PC-3 (cell line): ENCODE measurements at places on chromosomes 3 and 15. TPM values are rescaled to one million over a fixed set of nuclear protein-coding genes. Genes with fewer than 3 reads are reported as not detected.

DNA sequence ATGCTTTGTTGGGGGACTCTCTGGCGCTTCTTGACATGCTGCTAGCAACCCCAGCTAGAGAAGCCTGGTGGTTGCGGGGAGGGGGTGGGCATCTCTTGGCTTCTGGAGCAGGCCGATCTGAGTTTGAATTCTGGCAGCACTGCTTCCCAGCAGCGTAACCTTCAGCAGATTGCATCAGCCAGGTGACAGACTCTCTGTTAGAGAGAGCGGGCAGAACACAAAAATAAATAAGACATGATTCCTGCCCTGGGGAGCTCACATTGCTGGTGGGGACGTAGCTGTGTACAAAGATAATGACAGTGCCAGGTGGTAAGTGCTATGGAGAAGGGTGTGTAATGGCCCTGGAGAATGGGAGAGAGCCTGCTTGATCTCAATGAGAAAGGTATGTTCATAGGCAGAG lies 87.4 kb downstream of the THSD4 start:
- H3K27ac ChIP-seq = no peak overlapping the region
- H3K36me3 ChIP-seq = peaks cover 5% of the 10 kb centered on the region
- no peak overlapping the region for H3K4me3 ChIP-seq
- no peak for DNase-seq
- no peaks in the 10 kb centered on the region for H3K27me3 ChIP-seq

The ZKSCAN7 gene
- total RNA-seq = not detected in 2 replicates

The GOLGA6L9 gene
- 5.6 and 8.1 TPM in 2 replicates for total RNA-seq

DNA sequence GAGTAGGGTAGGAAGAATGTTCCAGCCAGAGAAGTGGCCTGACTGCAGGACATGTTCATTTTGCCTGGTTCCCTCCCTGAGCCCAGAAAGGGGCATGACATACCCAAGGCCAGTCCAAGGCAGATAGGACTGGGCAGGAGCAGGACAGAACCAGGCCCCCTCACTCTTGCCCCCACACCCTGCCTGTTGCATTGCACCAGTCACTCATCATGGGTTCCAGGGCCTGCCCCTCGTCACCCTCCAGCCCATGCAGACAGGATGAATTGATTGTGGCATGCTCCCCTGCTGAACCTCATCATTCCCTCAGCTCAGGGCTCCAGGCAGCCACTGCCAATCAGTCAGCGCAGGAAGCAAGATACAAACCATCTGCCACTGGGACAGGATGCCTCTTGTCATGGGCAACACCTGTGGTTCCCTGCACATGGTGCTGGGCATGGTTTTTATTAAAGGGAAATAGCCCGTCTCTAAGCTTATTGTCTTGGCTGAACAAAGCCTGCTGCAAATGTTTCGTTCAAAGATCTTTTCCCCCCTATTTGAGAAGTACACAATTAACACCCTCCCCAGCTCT lies 48.9 kb downstream of the RASGRF1 start:
- no peak for DNase-seq
- H3K27ac ChIP-seq = no peak overlapping the region
- no peaks in the 10 kb centered on the region for H3K4me1 ChIP-seq
- no peaks in the 10 kb centered on the region; the same call in 1 of the 2 replicates for H3K27me3 ChIP-seq
- no peaks in the 10 kb centered on the region for H3K36me3 ChIP-seq

- no peak for DNase-seq
- H3K36me3 ChIP-seq = peaks cover 20% of the 10 kb centered on the region
- H3K27me3 ChIP-seq = no peaks in the 10 kb centered on the region
- peaks cover 9% of the 10 kb centered on the region for H3K4me1 ChIP-seq
- H3K27ac ChIP-seq = no peak overlapping the region
Observed at GRCh38 chr3:33380653-33381052, 59.6 kb downstream of the UBP1 start.

DNA sequence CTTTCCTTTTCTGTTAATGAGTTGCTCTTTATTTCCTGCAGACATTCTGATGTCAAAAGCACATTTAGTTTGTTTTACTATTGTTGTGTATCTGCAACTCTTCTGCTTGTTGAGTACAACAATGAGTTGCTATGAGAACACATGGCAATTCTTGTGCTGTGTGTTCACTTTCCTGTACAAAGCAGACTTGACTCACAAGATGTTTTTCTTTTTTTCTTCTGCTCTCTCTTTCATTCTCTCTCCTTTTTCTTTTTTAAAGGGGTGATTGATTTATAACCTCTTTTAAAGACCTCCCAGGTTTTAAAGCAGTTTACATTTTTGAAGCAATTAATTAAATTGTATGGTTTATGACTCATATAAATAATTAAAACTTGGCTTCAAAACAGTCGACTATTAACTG lies 31.6 kb upstream of the ABHD10 start:
- H3K4me1 ChIP-seq = peaks cover 15% of the 10 kb centered on the region
- H3K27ac ChIP-seq = no peak overlapping the region
- H3K36me3 ChIP-seq = peaks cover 61% of the 10 kb centered on the region
- no peaks in the 10 kb centered on the region for H3K27me3 ChIP-seq

The LEKR1 gene
- total RNA-seq = 0.15 and 0.98 TPM in 2 replicates

DNA sequence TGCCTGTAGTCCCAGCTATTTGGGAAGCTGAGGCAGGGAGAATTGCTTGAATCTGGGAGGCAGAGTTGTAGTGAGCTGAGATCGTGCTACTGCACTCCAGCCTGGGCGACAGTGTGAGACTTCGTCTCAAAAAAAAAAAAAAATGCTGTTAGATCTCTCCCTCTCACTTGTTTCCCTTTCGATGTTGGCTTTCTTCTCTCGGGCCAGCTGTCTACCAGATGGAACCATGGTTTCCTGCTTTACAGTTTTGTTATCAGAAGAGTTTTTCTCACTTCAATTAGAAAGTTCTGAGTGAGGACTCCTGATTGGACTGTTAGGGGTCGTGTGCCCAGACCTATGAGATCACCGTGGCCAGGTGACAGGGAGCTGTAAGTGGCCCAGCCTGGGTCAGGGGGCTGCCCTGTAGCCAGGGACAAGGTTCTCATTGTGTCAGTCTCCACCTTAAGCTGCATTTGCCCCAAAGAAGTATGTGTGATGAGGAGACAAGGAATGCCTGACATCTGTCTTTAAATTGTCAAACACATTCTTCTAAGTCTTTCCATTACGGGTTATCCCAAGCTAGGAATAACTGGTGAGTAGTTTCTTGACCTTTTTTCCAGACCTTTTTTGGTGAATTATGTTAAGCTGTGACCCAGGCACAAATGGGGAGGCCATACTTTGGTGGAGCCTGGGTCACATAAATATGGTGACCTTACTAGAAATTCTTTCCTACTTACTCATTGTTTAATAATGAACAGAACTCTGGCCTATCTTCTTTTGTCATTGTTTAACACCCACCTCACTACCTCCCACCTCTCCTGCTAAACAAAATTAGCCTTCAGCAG lies 25.2 kb downstream of the SNAPC5 start:
- peaks cover 5% of the 10 kb centered on the region; the same call in 1 of the 2 replicates for H3K36me3 ChIP-seq
- no peaks in the 10 kb centered on the region for H3K27me3 ChIP-seq
- no peak for DNase-seq
- H3K4me3 ChIP-seq = no peak overlapping the region
- H3K27ac ChIP-seq = no peak overlapping the region

The HEXA gene
- total RNA-seq = 0.29 TPM in 1 of 2 replicates, not detected in the other

DNA sequence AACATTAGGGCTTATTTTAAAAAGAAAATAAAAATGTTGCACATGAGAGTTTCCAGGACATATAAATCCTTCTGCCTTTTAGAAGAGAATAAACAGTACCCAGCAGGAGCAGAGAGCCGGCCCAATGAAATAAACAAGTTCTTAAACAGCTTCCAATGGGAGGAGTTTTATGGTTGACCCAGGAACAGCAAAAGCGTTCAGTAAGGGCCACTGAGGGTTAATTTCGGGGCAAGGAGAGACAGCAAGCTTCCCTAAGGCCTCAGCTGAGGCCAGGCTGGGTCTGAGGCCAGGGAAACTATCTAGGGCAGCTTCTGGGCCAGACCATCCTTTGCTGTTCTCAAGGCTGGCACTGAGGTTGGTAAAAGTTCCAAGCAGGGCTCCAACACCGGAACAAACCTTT lies 3.4 kb downstream of the PDZRN3 start:
- no peak for DNase-seq
- no peaks in the 10 kb centered on the region for H3K36me3 ChIP-seq
- H3K27ac ChIP-seq = no peak overlapping the region
- H3K4me3 ChIP-seq = no peak overlapping the region

GRCh38 chr3:173529062-173529711 lies 131.6 kb downstream of the NLGN1 start:
- no peaks in the 10 kb centered on the region for H3K36me3 ChIP-seq
- no peak overlapping the region for H3K4me3 ChIP-seq
- H3K4me1 ChIP-seq = no peaks in the 10 kb centered on the region
- peak; percentile 59 for DNase-seq
- no peak overlapping the region for H3K27ac ChIP-seq
- H3K27me3 ChIP-seq = no peaks in the 10 kb centered on the region

DNA sequence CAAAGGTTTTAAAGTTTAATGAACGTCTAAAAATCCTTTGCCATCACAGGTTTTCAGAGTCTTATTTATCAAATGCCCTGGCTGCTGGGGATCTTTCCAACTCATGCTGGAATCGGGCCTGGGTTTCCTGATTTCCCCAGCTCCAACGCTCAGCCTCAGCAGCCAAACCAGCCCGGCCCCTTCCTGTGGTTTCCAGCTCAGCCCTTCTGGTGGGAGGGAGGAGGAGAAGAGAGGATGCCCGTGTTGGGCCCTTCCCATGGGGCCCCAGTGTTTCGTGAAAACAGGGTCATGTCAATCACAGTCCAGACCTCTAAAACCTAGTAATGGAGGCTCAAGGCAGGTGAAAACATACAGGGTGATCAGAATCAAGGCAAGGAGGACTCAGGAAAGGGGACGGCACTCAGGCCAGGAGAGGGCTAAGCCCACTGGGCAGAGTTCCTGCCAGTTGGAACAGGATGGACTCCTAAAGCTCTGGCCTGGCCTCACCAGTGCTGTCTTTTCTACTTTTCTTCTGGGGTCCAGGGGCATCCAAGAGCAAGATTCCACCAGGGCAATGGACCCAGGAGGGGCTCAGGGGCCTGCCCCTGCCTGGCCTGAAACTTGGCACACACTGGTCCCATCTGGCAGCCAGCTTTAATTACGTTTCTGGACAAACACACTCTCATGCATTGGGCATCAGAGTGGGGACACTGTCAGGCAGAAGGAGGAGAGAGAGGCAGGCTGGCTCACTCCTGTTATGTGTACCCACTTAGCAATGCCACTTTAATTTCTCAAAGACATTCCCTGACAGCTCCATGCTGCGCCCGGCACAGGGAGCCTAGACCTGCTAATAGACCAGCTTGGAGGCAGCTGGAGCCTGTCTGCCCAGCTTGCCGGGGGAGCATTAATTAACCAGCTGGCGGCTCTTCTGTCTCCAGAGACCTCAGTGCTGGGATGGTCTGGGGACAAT lies 194.6 kb downstream of the FAM43A start:
- H3K36me3 ChIP-seq = no peaks in the 10 kb centered on the region
- H3K4me1 ChIP-seq = peaks cover 10% of the 10 kb centered on the region
- DNase-seq = peak; percentile 11
- no peak overlapping the region for H3K27ac ChIP-seq
- H3K4me3 ChIP-seq = no peak overlapping the region
- H3K27me3 ChIP-seq = no peaks in the 10 kb centered on the region

DNA sequence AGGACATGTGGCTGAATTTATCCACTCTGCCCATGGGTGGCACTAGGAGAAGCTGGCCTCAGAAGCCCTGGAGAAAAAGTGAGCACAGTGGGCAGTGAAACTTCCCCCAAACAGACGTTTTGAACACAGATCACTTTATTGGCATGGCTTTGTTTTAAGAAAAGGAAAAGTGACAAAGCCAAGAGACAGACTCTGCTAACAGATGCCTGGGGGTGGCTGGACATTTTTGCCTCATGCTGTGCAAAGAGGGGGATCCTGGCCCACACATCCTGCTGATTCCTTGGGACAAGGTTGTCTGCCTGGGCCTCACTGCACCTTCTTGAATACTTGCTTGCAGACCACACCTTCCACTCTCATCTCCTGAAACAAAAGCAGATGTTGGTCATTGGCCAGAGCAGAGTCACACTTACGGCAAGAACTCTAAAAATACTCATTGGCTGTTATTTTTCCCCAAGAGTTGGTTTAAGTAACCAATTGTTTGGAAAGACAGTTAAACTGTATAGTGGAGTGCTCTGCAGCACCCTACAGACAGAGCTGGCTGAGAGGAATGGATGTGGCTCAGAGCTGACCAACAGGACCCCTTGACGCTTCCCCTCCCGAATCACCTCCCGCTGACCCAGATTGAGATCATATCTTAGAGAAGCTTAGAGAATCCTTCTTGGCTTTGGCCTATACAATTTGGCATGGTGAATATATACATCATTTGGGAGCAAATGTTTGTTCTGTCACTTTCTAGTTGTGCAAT lies 22.0 kb downstream of the RBP1 start:
- no peaks in the 10 kb centered on the region for H3K36me3 ChIP-seq
- H3K27ac ChIP-seq = no peak overlapping the region
- H3K27me3 ChIP-seq = peaks cover 3% of the 10 kb centered on the region; the same call in 1 of the 2 replicates
- DNase-seq = no peak
- no peak overlapping the region for H3K4me3 ChIP-seq

The PLA2G4D gene
- total RNA-seq = 0.17 and 0.55 TPM in 2 replicates

DNA sequence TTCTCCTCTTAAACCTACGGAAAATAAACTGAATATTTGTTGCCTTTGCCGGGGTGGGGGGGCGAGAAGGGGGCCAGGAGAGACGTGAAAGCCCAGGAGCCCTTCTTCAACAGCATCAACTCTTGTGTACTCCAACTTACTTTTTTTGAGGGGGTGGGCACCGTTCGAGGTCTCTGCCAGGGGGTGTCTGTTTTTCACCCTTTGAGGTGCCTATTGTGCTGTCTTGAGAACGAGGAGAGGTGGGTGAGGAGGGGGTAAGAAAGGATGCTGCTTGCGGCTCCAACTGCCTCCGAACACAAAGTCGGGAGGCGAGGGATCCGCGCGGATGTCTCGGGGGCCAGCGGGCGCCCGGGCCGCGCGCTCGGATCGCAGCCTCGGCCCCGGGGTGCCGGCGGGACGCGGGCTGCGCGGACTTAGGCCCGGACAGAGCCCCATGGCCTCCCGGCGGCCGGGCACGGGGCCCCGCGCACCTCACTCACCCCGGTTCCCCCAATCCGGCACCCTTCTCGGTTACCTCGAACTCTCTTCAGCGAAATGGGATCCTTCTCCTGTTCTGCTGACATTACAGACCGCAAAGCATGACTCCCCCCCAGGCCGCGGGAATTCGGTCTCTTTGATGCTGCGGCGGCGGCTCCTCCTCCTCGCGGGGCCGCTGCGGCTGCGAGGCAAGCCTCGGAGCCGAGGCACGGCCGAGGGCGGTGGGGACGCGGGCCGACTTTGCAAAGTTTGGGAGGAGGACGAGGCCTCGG lies 650 bp downstream of the PYGO1 start:
- H3K27ac ChIP-seq = no peak overlapping the region
- H3K27me3 ChIP-seq = peaks cover 37% of the 10 kb centered on the region

The PRICKLE2 gene
- total RNA-seq = 0.46 and 1.8 TPM in 2 replicates

GRCh38 chr3:58864480-58864879 lies 185.3 kb downstream of the CFAP20DC start:
- H3K27me3 ChIP-seq = no peaks in the 10 kb centered on the region
- no peak overlapping the region for H3K27ac ChIP-seq
- no peak for DNase-seq
- H3K4me3 ChIP-seq = no peak overlapping the region

The CX3CR1 gene
- not detected in 2 replicates for total RNA-seq

The SETD5 gene
- total RNA-seq = 64.9 and 74.9 TPM in 2 replicates

DNA sequence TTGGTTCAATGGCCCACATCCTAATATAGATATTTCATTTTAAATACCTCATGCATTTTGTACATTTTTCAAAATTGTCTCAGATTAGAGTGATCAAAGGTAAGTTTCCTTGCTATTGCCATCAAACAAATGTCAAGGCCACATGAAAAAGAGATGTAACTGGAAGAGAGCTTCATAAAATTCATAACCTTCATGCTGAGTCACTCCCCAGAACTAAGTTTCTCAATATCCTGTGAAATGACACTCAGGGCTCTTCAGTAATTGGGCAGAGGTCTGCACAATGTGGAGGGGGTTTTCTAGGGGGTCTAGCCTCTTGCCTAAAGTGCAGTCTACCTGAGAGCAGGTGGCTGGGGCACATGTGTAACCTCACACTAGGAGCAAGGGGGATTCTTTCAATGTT lies 152.2 kb upstream of the SLC2A2 start:
- H3K27ac ChIP-seq = no peak overlapping the region
- H3K4me3 ChIP-seq = no peak overlapping the region
- H3K36me3 ChIP-seq = no peaks in the 10 kb centered on the region
- H3K27me3 ChIP-seq = no peaks in the 10 kb centered on the region
